ENCODE measurements at places on chromosomes 1 and 21.

- peaks cover 4% of the 10 kb centered on the region for H3K36me3 ChIP-seq
- no peak overlapping the region for H3K4me3 ChIP-seq
- no peak for DNase-seq
- peak overlapping the region; percentile 66 for H3K27ac ChIP-seq
Measured at GRCh38 chr1:150259758-150260669, 2.4 kb downstream of the CA14 start.

- no peak overlapping the region for H3K4me3 ChIP-seq
- no peaks in the 10 kb centered on the region for H3K36me3 ChIP-seq
- no peaks in the 10 kb centered on the region for H3K27me3 ChIP-seq
- H3K4me1 ChIP-seq: peaks cover 7% of the 10 kb centered on the region
Measured at GRCh38 chr1:16093611-16094010, 20.2 kb upstream of the FAM131C start.

DNA sequence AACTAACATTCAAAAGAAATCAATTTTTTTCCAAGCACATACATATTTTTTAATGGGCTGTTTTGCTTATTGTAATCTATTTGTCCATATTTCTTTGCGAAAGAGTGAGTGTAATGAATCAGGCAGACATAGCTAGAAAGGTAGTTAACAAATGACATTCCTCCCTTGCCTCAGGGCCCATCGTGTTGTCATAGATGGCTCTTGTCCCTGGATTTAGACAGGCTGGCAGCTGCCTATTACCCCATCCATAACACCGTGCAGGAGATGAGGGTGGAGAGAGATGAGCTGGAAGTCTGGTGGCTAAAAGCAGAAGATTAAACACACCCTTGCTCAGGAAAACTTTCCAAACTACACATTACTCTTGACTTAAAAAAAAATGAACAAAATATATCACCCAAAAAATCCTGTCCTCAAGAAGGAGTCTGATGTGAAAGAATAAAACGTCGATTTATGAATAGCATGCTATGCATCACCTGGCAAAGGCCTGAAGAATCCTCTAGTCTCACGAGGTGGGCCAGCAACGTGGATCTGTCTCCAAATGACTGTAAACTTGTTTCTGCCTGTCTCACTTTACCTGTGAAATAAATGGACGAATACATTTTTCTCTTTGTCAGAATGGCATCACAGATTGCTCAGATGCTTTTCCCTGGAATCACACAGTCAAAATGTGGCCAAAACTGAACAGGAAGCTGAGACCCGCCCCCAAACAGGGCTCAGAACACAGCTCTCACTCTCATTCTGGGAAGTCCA, 55.7 kb downstream of the C21orf91 start:
- peak; percentile 26 for DNase-seq
- no peak overlapping the region for H3K27ac ChIP-seq
- no peaks in the 10 kb centered on the region for H3K4me1 ChIP-seq
- H3K27me3 ChIP-seq: no peaks in the 10 kb centered on the region
- H3K36me3 ChIP-seq: no peaks in the 10 kb centered on the region

- no peaks in the 10 kb centered on the region for H3K36me3 ChIP-seq
- DNase-seq: no peak
- peak overlapping the region; percentile 10 for H3K27ac ChIP-seq
- H3K4me1 ChIP-seq: no peaks in the 10 kb centered on the region
- H3K4me3 ChIP-seq: no peak overlapping the region
Measured at GRCh38 chr1:8416881-8417280, 99.0 kb downstream of the SLC45A1 start.

DNA sequence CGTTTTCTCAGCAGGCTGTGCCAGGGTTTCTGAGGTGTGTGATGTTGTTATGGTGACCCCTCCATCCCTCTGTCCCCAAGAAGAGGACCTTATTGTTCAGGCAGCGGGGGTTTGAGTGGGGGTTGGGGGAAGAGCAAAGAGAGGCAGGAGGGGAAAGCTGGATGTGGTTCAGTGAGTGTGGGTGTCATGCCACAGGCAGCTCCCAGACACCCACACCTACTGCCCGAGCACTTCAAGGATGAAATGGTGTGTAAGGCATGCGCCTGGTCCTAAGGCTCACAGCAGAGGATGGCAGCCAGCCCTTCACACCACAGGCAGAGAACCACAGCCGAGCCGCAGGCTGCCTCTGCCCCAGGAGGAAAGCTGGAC, 49.9 kb upstream of the STUM start:
- no peak overlapping the region for H3K27ac ChIP-seq
- H3K4me3 ChIP-seq: no peak overlapping the region
- DNase-seq: no peak
- H3K4me1 ChIP-seq: no peaks in the 10 kb centered on the region
- H3K27me3 ChIP-seq: no peaks in the 10 kb centered on the region
- H3K36me3 ChIP-seq: no peaks in the 10 kb centered on the region

DNA sequence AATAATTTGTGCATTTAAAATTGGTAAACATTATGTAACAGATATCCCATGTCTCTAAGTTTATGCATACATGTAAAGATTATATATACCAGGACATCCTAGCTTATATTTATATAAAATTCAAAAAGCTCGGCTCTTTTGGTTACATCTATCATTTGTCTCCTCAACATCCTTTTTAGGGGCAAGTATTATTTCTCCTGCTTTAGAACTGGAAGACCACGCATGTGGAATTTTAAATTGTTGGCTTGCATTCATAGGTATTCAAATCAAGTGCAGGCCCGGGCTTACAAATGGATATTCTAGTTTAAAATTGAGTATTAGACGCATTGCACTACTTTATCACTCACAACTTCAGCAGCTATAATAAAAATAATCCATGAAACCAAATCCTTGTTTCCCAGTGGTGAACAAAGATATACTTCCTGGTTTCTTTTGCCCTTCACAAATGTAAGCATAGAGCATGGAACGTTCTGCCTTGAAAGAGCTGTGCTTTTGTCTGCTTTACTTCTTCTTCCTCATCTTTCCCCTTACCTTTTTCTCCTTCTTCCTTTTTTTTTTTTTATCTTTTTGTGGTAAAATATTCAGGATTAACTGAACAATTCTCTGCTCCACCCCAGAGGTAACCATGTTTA, 57.1 kb downstream of the DDAH1 start:
- DNase-seq: no peak
- no peak overlapping the region for H3K27ac ChIP-seq
- no peak overlapping the region for H3K4me3 ChIP-seq
- no peaks in the 10 kb centered on the region for H3K4me1 ChIP-seq

DNA sequence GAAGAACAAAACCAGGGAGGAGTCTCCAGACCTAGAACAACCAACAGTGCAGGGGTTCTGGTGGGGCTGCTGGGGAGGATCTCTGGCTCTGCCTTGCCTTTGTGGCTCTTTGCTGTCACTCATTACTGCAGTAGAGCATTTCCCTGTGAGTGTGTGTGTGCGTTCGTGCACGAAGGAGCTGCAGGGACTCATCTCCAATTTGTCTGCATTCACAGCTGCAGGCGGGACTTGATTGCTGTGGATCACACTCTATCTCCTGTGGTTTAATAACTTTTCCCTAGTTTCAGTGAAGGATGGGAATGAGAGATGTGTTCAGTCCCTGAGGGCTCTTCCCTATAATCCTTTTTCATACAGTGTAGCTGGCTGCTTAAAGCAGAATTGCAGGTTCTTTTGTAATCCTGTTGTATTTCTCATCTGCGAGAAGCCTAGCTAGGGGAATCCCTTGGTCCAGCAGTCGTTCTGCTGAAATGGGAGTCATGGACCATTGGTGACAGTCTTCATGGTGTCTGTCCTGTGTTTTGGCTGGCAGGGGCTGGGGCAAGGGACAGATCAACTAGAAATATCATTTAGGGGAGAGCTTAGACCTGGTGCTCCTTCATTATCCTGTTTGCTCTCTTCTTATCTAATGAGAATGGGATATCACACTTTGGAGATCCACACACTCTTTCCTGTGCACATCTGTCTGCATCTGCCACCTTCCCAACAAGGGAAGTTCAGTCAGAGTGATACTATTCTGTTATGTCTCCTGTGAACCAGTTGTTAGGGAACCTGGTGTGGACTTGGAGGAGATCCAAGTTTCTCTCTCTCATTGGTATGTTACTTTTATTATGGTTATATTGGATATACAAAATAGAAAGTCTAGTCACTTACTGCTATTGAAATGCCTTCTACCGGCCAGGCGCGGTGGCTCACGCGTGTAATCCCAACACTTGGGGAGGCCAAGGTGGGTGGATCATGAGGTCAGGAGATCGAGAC, 3.0 kb downstream of the PCP4L1 start:
- no peaks in the 10 kb centered on the region for H3K4me1 ChIP-seq
- peaks cover 16% of the 10 kb centered on the region for H3K27me3 ChIP-seq
- H3K4me3 ChIP-seq: no peak overlapping the region
- H3K36me3 ChIP-seq: no peaks in the 10 kb centered on the region

GRCh38 chr1:25936947-25937346, 30.7 kb upstream of the STMN1 start:
- no peaks in the 10 kb centered on the region for H3K36me3 ChIP-seq
- H3K4me3 ChIP-seq: no peak overlapping the region
- DNase-seq: no peak
- H3K27ac ChIP-seq: no peak overlapping the region
- no peaks in the 10 kb centered on the region for H3K27me3 ChIP-seq

DNA sequence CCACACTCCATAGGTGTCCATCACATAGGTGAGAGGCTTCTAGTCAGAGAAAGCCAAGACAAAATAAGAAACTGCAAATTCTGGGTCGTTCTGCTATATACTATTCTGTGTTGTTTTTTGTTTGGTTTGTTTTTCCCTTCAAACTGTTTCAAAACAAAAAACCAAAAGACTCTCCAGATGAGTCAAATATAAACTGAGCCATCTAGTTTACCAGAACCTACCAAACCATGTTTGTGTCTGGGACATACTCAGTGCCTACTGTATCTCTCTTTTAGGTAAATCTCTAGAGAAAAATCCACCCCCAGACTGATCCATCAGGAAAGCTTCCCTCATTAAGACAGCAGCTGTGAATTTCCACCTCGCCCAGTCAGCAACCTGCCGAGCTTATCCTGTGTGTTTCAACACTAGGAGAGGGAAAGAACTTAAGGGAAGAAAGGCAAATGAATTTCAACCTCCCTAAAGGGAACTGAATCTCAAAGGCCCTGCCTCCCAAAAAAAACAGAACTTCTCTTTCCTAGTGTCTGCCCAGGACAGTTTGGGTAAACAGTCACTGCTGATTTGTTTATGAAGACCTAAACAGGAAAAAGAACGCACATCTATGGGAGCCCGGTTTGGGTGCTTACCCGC, 17.2 kb downstream of the PPT1 start:
- no peaks in the 10 kb centered on the region for H3K4me1 ChIP-seq
- H3K36me3 ChIP-seq: no peaks in the 10 kb centered on the region
- no peak overlapping the region for H3K27ac ChIP-seq
- H3K27me3 ChIP-seq: no peaks in the 10 kb centered on the region
- no peak overlapping the region for H3K4me3 ChIP-seq

DNA sequence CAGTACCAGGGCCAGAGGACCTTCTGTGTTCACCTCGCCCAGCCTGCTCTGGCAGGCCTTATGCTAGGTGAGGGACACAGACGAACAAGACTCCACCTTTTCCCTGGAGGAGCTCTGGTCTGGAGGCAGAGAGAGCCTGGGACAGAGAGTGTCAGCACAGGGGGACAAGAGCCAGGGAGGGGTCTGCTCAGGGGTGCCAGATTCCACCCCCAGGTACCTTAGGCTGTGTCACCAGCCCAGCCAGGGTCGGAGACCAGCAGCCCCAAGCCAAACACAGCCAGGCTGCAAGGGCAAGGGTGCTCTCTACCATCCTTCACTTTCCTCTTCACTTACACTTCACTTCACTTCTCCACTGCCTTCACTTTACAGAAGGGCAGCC, 4.3 kb upstream of the LRP8 start:
- H3K27me3 ChIP-seq: no peaks in the 10 kb centered on the region
- no peak overlapping the region for H3K27ac ChIP-seq
- H3K36me3 ChIP-seq: no peaks in the 10 kb centered on the region
- peak; percentile 24 for DNase-seq
- H3K4me3 ChIP-seq: no peak overlapping the region

DNA sequence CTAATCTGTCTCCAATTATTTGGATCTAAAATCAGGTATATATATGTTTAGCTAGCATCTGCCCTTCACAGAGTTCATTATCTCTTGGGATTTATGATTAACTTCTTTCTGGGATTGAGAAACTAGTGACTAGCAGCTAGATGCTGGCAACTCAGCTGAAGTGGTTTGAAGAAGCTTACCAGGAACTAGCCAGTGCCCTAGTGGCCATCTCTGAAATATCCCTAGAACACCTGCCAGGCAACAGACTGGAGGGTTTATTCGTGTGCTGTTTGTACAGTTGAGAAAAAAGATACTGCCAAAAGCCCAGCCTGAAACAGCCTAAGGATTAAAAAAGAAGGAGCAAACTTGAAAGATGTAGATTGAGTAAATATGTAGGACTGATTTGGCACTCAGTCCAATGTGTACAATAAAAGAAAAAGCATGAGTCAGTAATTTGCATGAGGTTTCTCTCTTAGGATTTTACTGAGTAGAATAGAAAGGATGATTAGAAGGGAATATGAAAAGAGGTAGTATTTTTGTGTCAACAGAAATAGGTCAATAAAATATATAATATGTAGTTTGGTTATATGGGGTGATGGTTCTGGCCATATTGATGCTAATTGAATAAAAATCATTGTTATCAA, 1144.6 kb upstream of the ADGRL2 start:
- no peaks in the 10 kb centered on the region for H3K27me3 ChIP-seq
- no peaks in the 10 kb centered on the region for H3K4me1 ChIP-seq
- DNase-seq: no peak
- H3K27ac ChIP-seq: no peak overlapping the region

DNA sequence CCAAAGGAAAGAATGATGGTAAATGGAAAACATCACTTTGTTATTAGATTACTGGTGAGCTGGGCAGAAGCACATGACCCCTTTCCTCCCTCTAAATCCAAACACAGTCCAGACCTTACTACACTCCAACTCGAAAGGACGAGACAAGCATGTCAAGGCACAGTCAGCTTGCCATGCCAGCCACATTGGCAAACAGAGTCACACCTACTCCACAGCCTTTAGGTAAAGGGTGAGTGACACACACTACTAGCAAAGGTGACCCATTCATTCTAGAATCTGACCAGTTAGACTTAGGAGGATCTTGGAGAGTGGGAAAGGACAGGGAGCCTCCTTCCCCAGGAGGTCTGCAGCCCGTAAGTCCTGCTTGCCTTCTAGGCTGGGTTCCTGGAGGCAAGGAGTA, 3.0 kb downstream of the SLC44A3 start:
- no peaks in the 10 kb centered on the region for H3K4me1 ChIP-seq
- no peaks in the 10 kb centered on the region for H3K36me3 ChIP-seq
- H3K4me3 ChIP-seq: no peak overlapping the region
- DNase-seq: no peak

- H3K36me3 ChIP-seq: no peaks in the 10 kb centered on the region
- H3K4me3 ChIP-seq: no peak overlapping the region
- no peaks in the 10 kb centered on the region for H3K27me3 ChIP-seq
Measured at GRCh38 chr21:34126691-34127090, 53.3 kb downstream of the MRPS6 start.

DNA sequence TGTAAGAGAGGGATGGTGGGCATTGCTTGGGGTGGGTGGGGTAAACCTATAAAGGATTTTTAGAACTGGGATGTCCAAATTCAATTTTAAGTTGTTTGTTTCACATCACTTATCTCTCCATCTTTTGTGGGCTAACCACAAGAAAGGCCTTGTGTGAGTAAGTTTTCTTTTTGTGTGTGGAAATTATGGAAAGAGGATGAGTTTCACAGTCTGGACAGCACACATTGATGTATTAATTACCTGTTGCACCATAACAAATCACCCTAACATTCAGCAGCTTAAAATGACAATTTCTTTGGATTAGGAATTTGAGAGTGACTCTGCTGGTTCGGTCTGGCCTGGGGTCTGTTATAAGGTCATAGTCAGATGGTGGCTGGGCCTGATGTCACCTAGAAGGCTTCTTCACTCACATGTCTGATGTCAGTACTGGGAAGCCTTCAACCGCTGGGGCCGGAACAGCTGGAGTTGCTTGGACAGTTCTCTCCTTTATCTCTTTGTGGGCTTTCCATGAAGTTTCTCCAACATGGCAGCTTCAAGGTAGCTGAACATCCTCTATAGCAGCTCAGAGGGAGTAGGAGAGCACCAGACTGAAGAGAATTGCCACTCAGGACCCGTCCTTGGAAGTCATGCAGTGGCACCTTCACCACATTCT, 2.0 kb upstream of the COL9A2 start:
- H3K4me3 ChIP-seq: no peak overlapping the region
- H3K27ac ChIP-seq: no peak overlapping the region

Data from breast epithelium (tissue), 4 donors.